Small intestine (tissue), 16 donors: ENCODE measurements at places on chromosomes 2 and 18.
A peak's percentile ranks its signal among the peaks of the same experiment; 100 is the strongest.

- DNase-seq: peak; percentile 85
These were observed 15.0 kb upstream of the POLI start for GRCh38 chr18:54254265-54254758.

DNA sequence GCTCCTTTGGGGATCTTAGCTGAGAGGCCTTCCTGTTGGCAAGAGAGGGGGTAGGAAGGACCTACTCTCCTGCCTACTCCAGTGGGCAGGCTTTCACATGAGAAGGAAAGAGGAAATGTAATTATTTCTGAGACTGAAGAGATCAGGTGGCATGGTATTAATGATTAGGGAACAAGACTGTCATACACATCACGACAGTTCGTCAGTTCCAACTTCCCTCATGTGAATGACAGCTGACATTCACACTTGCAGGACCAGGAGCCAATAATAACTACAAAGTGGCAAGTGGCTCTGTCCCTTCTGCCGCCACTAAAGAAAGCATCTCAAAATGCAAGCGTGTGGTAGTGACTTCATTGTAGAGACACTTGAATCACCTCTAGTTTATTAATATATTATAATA, 90.0 kb downstream of the ZCCHC2 start:
- DNase-seq: no peak

DNA sequence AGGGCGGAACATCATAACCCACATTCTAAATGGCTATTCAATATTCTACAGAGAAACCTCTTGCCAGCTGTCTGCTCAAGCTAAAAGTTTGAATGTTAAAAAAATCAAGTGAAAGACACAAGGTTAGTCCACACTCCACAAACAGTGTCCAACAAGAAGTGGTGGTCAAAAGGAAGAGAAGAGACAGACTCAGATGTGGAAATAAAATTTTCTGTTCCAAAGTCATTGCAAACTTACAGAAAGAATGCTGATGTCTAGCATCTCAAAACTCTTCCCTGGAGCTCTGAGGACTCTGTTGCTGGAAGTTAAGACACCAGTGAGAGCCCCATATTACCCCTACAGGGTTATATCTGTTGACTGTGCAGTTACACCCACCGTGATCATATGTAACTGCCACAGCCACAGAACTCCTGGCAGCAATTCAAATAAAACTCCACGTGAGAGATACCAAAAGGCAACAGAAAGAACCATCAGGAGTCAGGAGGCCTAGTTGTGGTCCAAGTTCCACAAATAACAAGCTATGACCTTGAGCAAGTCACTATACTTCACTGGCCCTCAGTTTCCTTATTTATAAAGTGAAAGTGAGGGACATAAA, 60.9 kb downstream of the AAK1 start:
- peak; percentile 80 for DNase-seq

DNA sequence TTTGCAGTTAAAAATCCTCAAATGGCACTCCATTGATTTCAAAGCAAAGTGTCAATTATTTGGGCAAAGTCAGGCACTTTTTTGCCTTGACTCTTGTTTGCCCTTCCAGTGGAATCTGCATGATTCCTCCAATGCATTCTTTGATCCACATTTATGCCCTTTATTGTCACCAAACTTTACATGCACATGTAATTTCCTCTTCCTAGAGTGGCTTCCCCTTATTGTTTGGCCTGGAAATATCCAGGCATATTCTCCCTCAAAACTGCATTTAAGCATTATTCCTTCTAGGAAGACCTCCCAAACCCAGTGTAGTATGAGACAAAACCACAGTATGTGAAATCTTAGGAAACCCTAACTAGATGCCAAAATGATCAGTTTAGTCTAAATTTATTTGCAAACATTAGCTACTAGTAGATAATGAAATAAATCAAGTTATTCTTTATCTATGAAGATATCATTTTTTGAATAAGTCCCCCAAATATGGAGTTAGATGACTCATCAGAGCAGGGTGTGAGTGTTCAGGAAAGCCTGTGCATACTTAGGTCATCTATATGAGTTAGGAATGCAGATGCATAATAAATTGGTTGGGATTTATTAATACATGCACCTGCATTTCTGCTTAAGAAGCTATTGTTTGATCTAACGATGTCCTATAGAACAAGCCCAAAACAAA, 433.3 kb upstream of the TCF4 start:
- DNase-seq: no peak

DNA sequence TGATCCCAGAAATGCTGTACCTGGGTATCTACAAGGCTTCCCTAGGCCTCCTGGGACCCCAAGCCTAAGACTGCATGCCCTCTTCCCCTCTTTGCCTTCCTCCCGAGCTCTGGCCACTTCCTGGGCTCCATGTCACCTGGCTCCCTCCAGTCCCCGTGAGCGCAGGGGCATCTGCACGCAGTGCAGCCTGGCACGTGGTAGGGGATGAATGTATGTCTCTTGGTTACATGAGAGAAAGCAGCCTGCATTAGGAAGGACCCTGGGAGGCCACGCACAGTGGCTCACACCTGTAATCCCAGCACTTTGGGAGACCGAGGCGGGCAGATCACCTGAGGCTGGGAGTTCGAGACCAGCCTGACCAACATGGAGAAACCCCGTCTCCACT, 15.8 kb downstream of the PASK start:
- no peak for DNase-seq

- DNase-seq: peak; percentile 7
These were observed 273.6 kb downstream of the CCDC74A start for GRCh38 chr2:131801210-131801744.

DNA sequence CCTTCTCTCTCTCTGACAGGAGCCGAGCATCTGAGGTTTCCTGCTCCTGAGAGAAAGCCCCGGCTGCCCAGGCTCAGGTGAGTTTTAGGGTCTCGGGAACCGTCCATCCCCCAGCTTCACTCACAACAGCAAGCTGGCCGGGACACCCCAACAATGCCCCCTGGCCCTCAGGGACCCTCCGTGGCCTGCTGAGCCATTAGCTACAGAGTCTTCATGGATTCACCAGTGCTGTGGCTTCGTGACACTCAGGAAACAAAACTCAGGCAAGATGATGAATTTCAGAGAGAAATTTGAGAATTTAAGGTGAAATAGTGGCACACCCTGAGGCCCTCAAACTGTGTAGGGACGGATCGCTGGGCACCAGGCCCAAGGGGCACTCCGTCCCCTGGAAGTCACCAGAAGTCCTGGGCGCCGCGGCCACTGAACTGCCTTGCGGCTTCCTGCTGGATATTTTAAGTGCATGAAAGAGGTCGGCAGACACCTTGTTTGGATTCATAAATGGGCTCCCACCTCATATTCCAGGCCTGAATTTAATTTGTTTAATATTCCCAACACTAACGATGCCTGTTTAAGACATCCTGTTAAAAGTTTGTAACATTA, 368.3 kb upstream of the SALL3 start:
- no peak for DNase-seq

DNA sequence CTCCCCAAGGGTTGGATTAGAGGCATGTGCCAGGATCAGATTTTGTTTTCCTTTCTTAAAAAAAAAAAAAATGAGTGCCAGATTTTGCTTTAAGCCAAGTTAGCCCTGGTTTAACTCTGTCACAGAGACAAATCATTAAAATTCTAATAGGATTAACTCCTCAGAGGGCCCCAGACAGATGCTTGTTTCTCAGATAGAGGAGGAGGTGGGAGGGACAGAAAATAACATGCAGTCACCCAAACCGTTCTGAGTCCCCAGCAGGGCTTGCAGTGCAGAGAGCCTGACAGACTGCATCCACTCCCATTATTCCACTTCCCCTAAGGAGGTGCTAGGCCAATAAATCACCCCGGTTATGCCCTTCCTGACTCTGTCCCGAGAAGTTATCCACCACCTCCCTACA, 6.3 kb upstream of the PROKR1 start:
- no peak for DNase-seq

GRCh38 chr18:76264198-76264875, 230.7 kb downstream of the ZNF516 start:
- DNase-seq: peak; percentile 61

DNA sequence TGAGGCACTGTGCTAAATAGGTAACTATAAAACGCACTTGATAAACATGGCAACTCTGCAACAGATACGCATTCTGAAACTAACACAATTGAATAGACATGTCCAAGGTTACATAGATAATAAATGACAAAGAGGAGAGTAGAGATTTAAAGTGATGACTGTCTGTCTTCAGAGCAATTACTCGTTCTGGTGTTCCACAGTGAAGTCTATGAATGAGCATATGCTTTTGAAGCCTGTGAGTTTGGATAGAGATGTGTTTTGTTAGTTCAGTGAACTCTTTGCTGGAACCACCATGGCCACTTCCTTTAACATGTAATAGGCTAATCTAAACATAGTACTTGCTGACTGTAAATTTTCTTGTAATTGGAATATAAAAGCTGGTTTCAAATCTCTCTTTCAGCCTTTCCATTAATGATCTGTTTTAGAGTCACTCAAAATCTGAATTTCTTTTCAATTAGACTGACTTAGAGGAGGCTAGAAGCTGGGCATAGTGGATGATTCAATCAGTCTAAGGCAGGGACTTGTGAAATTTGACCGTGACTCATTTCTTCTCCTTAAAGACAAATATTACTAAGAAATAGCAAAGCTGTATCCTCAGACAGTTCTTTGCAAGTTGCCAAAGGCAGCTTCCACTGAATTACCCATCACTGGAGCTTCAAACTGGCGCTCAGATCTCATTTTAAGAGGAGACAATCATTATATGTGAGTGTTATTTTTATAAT, 1130.1 kb upstream of the CELF4 start:
- no peak for DNase-seq

GRCh38 chr2:128949360-128949759, 630.7 kb upstream of the HS6ST1 start:
- no peak for DNase-seq

- DNase-seq: no peak
These were observed 239.4 kb upstream of the SKOR2 start for GRCh38 chr18:47490882-47491281.

- peak; percentile 7 for DNase-seq
These were observed 10.1 kb downstream of the ATAD2B start for GRCh38 chr2:23916727-23917405.

GRCh38 chr2:59752512-59752911, 800.9 kb downstream of the BCL11A start:
- no peak for DNase-seq

DNA sequence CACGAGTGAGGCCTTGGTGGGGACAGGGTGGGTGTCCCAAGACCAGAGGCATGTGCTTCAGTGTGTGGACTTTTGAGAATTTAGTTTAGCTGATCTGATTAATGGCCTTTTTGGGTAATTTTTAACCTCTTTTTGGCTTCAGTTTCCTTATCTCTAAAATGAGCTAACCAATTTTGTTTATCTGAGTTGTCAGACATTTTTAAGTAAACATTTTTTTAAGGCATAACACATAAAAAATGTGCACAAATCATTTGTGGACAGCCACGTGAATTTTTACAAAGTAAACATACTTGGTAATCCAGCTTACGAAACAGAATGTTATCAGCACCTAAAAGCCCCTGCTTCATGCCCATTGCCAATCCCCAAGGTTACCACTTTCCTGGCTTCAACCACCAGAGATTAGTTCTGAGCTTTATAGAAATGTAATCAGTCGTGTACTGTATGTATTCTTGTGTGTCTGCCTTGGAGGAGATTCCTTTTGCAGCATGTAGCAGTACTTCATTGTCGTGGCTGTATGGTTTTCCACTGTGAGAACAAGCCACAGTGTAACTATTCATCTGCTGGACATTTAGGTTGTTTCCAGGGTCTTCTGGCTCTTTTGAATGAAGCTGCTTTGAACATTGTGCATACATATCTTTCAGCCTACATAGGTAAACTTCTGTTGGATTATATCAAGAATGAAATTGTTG, 8.4 kb upstream of the INO80C start:
- DNase-seq: no peak

DNA sequence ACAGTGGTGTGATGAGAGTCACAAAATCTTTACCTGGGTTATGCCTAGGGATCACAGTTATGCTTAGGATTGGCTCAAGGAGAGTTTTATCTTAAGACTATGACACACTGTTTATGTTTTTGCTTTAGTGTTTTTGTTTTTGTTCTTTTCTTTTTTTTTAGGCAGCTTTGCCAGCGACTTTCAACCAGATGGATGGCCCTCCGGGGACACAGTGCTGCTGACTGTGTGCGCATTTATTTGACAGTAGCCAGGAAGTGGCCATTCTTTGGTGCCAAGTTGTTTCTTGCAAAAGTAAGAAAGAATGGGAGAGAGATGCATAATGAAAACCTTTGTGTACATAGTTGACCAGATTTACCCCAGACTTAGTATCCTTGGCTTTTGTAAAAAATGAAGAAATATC, 15.1 kb upstream of the DYNC2LI1 start:
- no peak for DNase-seq

GRCh38 chr2:52961403-52961802, 806.2 kb upstream of the CHAC2 start:
- no peak for DNase-seq

- DNase-seq: no peak
These were observed 548.8 kb upstream of the REG3G start for GRCh38 chr2:78476619-78477229.

DNA sequence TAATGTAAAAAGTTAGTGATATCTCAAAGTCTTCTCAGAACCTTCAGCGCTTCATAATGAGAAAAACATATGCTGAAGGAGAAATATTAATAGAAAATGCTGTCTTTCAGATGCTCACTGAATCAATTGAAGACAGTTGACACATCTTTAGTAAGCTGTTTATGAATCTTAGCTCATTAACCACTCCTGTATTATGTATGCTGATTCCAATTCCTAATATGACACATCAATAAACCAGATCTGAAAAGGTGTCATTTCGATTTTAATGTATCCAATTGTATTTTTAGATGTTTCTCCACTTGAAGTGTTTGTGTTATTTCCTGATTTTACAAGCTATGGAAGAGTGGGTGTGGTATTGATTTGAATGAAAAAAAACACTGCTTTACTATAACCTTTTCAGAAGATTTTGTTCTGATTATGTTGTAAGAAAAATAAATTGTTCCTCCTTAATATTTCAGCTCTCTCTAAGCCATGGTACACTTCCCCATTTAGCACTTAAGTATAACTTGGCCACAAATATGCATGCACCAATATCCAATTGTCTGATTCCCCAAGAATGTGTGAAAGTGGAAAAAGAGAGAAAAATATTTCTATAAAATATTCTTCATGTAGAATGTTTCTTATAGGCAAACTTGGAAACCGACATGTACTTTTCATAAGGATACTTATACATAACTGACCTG, 569.8 kb downstream of the ARHGAP15 start:
- DNase-seq: no peak

- DNase-seq: no peak
These were observed 28.4 kb downstream of the GREB1L start for GRCh38 chr18:21270453-21270852.

GRCh38 chr2:106579750-106580197, 92.6 kb downstream of the CD8B2 start:
- no peak for DNase-seq

DNA sequence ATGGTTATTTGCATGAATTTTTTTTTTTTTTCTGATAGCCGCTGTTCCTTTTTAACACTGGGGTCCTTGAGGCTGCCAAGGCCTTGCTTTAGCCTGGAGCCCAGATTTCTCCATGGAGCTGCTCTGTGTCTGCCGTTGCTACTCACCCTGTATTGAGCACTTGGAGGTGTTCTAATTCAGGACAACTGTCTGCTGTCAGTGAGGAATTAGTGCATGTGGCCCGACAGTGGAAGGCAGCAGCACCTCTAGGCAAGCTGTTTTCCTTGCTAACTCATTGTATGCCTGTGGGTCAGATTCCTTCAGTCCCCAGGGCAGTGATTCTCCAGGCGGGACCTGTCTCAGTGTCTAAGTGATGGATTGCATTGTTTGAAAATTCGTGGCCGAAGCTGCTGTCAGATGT, 147.7 kb upstream of the DPP10 start:
- DNase-seq: no peak

- no peak for DNase-seq
These were observed 245.6 kb upstream of the TCF4 start for GRCh38 chr18:55833543-55833942.

GRCh38 chr2:88831792-88832248, 140.3 kb downstream of the RPIA start:
- DNase-seq: peak; percentile 48
